ENCODE measurements at places on chromosomes 1 and 21. TPM values are rescaled to one million over a fixed set of nuclear protein-coding genes. Genes with fewer than 3 reads are reported as not detected.

DNA sequence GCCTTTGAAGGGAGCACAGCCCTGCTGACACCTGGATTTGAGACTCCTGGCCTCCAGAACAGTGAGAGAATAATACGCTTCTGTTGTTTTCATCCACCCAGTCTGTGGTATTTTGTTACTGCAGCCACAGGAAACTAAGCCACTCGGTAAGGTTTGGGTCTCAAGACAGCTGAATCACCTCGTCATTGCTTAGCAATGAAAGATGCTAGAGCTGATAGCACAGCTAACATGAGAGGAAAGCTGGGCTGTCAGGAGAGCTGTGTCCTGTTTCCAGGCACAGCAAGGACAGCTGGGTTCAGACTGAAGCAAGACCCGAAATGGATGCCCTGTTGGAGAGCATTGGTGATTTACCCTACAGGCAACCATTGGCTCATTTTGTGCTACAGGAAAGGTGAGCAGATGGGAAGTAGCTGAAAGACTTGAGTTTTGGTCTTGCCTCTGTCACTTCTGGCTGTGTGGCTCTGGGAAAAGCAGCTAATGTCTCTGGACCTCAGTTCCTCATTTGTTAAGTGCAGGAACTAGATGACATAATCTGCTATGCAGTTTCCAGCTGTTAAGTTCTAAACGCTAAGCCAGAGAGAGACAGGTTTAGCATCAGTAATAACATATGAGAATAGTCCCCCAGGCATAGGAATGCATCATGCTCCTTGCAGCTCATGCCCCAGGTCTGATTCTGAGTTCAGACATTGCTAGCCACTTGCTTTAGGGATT, 58.0 kb downstream of the CLIC6 start:
- DNase-seq: no peak
- H3K4me3 ChIP-seq: no peak overlapping the region
- no peaks in the 10 kb centered on the region for H3K4me1 ChIP-seq
- H3K27ac ChIP-seq: no peak overlapping the region
- H3K27me3 ChIP-seq: no peaks in the 10 kb centered on the region

DNA sequence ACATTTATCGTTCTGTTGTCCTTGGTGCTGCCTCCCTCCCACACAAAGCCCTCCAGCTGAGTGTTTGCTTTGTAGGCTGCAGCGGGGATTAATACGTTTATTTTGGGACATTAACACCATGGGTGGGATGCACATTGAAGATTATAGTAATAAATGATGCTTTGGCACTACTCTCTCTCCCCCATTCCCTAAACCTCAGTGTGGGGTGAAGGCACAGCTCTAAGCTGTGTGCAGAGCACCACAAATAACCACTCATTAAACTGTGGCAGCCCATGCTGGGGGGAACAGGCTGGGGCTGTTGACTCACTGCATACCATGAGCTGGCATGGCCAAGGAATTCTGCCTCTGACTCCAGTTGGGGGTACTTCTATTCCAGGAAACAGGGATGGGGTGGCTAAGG, 7.7 kb downstream of the PCP4L1 start:
- no peak overlapping the region for H3K27ac ChIP-seq
- no peak overlapping the region for H3K4me3 ChIP-seq
- no peak for DNase-seq

- no peak overlapping the region for H3K4me3 ChIP-seq
- H3K36me3 ChIP-seq: peaks cover 74% of the 10 kb centered on the region
- DNase-seq: no peak
- H3K27ac ChIP-seq: no peak overlapping the region
- no peaks in the 10 kb centered on the region for H3K4me1 ChIP-seq
Observed at GRCh38 chr1:26459573-26460031, 12.6 kb upstream of the HMGN2 start.

GRCh38 chr1:235923466-235924021, 56.8 kb upstream of the LYST start:
- peak overlapping the region; percentile 31 for H3K27ac ChIP-seq
- no peaks in the 10 kb centered on the region for H3K27me3 ChIP-seq
- DNase-seq: no peak
- H3K36me3 ChIP-seq: no peaks in the 10 kb centered on the region
- H3K4me3 ChIP-seq: no peak overlapping the region

GRCh38 chr1:2584686-2585317, 1.8 kb upstream of the PRXL2B start:
- DNase-seq: no peak
- H3K4me3 ChIP-seq: peak overlapping the region; percentile 87
- H3K36me3 ChIP-seq: no peaks in the 10 kb centered on the region

GRCh38 chr21:20151741-20152140, 846.5 kb upstream of the NCAM2 start:
- DNase-seq: no peak
- no peaks in the 10 kb centered on the region for H3K36me3 ChIP-seq
- H3K27ac ChIP-seq: no peak overlapping the region
- H3K4me3 ChIP-seq: no peak overlapping the region
- H3K4me1 ChIP-seq: no peaks in the 10 kb centered on the region

DNA sequence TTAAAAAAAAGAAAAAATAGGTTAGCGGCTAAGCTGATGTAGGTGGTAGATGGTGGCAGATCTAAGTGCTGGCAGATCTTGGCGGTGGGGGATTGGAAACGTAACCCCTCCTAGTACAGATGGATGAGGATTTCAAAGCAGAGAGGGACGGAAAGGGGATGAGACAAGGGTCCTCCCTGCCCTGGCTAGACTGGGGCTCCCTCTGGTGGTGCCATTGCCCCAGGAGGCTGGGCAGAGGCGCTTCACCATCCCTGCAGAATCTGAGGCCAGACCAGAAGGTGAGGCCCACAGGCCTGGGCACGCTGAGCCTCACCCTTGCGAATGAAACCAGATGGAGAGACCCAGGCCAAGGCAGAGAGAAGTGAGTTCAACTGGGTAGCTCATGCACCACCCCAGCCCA, 7.0 kb upstream of the PLEKHA6 start:
- no peaks in the 10 kb centered on the region for H3K36me3 ChIP-seq
- no peaks in the 10 kb centered on the region for H3K27me3 ChIP-seq
- DNase-seq: no peak
- no peak overlapping the region for H3K4me3 ChIP-seq
- peaks cover 8% of the 10 kb centered on the region for H3K4me1 ChIP-seq

DNA sequence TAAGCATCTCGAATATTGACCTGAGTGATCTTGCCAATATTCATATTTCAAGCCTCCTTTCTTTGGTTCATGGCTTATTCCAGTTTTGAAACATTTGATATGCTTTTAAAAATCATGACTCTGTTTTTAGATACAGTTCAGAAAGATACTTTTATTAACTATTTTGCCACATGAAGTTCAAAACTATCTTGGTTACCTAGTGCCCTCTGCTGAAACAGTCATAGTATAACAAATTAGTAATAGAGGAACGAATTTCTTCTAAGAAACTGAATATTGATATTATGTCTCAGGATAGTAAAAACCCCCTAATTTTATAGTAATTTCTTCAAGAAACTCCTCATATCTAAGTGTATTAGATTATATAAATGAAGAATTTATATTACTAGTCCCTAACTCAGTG, 52.6 kb upstream of the RC3H1 start:
- no peak for DNase-seq
- no peaks in the 10 kb centered on the region for H3K4me1 ChIP-seq
- no peak overlapping the region for H3K4me3 ChIP-seq
- H3K36me3 ChIP-seq: no peaks in the 10 kb centered on the region

DNA sequence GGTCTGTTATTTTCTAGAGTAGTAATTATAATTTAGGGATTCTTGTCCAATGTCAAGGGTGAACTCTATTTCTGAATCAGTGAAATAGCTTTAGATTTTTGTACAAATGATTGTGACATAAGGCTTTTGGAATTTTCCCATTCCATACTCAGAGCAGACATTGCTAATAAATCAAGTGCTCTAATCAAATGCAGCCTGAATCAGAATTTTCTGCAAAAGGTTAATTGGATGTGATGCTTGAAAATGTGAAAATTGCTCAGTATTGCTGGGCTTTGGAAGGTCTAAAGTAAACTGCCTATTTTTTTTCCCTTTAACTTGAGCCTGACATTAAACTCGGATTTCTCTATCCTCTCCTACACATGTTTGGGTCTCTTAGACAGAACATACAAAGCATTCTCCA, 23.2 kb downstream of the SGIP1 start:
- no peaks in the 10 kb centered on the region for H3K27me3 ChIP-seq
- DNase-seq: no peak
- H3K27ac ChIP-seq: no peak overlapping the region
- no peak overlapping the region for H3K4me3 ChIP-seq
- H3K36me3 ChIP-seq: no peaks in the 10 kb centered on the region

- DNase-seq: no peak
- no peaks in the 10 kb centered on the region for H3K36me3 ChIP-seq
- no peak overlapping the region for H3K4me3 ChIP-seq
- no peak overlapping the region for H3K27ac ChIP-seq
- H3K27me3 ChIP-seq: no peaks in the 10 kb centered on the region
Observed at GRCh38 chr1:106717591-106717990, 338.9 kb upstream of the PRMT6 start.

DNA sequence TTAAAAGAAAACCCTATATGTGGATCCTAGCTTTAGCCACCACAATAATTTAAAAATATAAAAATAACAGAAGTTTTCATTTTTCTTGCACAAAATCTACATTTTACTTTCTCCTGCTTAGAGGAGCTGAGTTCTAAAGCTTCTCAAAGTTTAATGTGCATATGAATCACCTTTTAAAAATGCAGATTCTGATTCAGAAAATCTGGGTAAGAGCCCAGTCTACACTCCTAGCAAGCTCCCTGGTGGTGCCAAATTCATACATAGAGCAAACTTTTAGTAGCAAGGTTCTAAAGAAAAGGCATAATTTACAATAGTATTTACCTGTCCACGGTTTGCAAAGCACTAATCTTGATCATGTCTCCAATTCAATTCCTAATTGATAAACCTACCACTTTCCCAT, 19.3 kb downstream of the RSBN1 start:
- no peak for DNase-seq
- peaks cover 50% of the 10 kb centered on the region for H3K4me1 ChIP-seq
- H3K4me3 ChIP-seq: no peak overlapping the region
- H3K36me3 ChIP-seq: peaks cover 7% of the 10 kb centered on the region
- H3K27ac ChIP-seq: peak overlapping the region; percentile 28

DNA sequence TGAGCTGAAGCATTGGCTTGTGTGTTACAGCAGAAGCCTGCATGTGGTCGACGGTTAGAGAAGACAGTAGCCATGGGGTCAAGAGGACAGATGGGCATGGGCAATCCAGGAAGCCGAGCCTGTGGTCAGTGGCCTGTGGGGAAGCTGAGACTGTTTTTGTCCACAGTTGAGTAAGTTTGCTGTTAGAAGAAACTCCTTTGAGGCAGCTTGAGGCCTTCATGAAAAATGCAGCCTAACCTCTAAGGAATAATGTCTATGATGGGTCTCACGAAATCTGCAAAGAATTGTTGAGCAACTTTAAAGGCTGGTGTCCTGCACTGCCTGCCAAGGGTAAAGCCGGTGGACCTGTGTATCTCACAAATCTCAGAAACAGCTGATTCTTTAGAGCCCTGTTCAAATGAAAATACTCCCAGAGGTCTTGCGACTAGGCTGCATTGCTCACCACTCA, 322.4 kb downstream of the SETD4 start:
- no peak for DNase-seq
- no peaks in the 10 kb centered on the region for H3K4me1 ChIP-seq
- no peak overlapping the region for H3K27ac ChIP-seq
- H3K4me3 ChIP-seq: no peak overlapping the region

DNA sequence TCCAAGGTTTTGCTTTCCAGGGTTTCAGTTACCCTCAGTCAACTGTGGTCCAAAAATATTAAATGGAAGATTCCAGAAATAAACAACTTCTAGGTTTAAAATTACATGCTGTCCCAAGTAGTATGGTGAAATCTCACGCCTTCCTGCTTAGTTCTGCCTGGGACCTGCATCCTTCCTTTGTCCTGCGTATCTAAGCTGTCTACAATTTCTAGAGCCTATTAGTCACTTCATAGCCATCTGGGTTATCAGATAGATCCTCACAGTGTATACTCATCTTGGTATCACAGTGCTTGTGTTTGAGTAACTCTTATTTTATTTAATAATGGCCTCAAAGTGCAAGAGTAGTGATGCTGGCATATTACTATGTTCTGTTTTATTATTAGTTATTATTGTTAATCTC, 157.7 kb downstream of the ROR1 start:
- H3K4me1 ChIP-seq: peaks cover 9% of the 10 kb centered on the region
- DNase-seq: no peak
- H3K27ac ChIP-seq: no peak overlapping the region
- H3K4me3 ChIP-seq: no peak overlapping the region
- no peaks in the 10 kb centered on the region for H3K36me3 ChIP-seq

DNA sequence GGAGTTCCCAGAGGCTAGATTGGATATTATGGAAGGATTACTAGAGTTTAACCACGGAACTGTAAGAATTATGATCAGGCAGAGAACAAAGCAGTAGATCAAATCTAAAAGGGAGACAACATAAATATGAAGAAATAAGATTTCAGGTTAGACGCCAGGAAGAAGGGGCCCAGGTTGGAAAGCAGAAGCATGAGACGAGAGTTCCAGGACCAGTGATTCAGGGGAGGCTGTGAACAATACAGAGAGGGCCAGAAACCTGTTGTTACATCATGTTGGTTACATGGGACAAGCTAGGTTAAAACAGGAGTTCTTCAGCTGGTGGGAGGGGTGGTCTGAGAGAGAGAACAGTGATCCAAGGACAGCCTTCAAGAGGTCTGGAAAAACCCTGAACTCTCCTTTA, 128.4 kb upstream of the MROH9 start:
- no peak overlapping the region for H3K4me3 ChIP-seq
- no peak overlapping the region for H3K27ac ChIP-seq
- no peaks in the 10 kb centered on the region for H3K36me3 ChIP-seq
- no peaks in the 10 kb centered on the region for H3K4me1 ChIP-seq
- peaks cover 8% of the 10 kb centered on the region for H3K27me3 ChIP-seq
- no peak for DNase-seq

- H3K36me3 ChIP-seq: no peaks in the 10 kb centered on the region
- no peak overlapping the region for H3K27ac ChIP-seq
- H3K4me3 ChIP-seq: no peak overlapping the region
- DNase-seq: no peak
- no peaks in the 10 kb centered on the region for H3K4me1 ChIP-seq
- peaks cover 5% of the 10 kb centered on the region for H3K27me3 ChIP-seq
Observed at GRCh38 chr1:209652873-209653401, 712 bp upstream of the LAMB3 start.

Gene EXO5
- 6.2 TPM for polyA plus RNA-seq

Gene NMNAT2
- 0.07 TPM for polyA plus RNA-seq

Gene EXTL1
- polyA plus RNA-seq: 0.63 TPM

Gene CYP4B1
- 3.5 TPM for polyA plus RNA-seq

Gene SYT11
- polyA plus RNA-seq: 2.9 TPM

Gene SYPL2
- polyA plus RNA-seq: 0.26 TPM

Gene ANGPTL1
- 3.5 TPM for polyA plus RNA-seq

Gene VCAM1
- 41.9 TPM for polyA plus RNA-seq

Gene C8B
- not detected for polyA plus RNA-seq
